Mesothelial cell of epicardium (in vitro differentiated cells): ENCODE measurements at places on chromosomes 12 and 14.

- DNase-seq = no peak
Measured at GRCh38 chr12:13942826-13943225, 38.6 kb downstream of the GRIN2B start.

DNA sequence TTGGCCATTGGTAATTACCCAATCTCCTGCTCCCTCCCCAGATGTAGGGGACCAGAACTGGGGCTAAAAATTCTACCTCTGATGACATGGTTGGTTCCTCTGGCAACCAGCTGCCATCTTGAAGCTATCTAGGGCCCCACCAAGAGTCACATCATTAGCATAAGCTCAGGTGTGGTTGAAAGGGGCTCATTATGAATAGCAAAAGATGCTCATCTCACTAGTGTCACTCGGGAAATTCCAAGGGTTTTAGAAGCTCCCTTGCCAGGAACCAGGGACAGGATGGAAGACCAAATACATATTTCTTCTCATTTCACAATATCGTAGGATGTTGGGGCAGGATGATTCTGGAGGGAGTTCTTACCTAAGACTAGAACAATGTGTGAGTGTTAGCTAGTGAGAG, 38.6 kb downstream of the EID3 start:
- no peak for DNase-seq

GRCh38 chr12:79655036-79655435, 35.7 kb downstream of the PAWR start:
- no peak for DNase-seq

DNA sequence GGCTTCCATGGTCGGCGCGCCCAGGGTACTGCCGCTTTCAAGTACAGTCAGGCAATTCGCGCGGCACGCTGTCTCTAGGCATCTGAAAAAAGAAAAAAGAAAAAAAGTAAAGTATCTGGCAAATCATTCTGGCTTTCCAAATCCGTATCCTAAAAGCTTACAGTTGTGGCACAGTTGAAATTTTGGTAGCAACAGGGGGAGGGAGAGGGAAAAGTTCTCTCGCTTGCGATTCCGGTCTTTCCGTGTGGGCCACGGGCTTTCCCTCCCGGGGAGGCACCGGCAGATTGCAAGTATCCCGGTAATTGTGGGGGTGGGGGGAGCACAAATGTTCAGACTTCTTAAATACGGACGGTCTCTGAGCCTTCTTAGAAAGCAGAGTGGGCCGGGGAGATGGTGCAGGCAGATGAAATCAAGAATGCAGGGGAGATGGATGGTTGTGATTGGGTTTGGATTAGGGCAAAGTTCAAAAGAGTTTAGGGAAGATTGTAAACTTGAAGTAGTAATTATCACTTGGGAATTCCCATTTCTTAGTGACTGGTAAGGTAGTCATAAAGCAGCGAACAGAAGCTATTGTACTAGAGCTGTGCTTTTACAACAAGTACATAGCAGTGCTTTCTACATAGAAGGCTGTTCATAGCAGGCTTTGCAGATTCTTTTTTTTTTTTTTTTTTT, 1.2 kb downstream of the SOCS2 start:
- no peak for DNase-seq

DNA sequence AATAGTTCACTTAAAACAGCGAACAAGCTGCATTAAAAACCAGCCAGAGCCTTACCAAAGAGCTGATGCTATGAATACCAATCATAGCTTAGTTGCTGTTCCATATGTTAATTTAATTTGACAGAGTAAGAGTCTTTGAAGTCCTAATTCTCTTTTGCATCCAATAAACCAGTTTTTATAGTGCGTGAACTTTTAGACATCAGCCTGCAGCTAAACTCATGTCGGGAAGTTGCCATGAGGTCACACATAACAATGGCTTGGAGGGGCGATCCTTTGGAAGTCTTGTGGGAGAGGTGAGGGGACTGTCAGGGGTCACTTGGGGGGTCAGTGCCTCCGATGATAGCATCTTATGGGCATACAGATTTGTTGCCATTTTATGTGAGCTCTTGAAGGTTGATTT, 81.7 kb downstream of the HMGA2 start:
- DNase-seq = no peak

GRCh38 chr12:99053616-99054362, 408.7 kb downstream of the APAF1 start:
- DNase-seq = no peak

GRCh38 chr12:4293966-4294505, 20.5 kb downstream of the CCND2 start:
- DNase-seq = no peak

DNA sequence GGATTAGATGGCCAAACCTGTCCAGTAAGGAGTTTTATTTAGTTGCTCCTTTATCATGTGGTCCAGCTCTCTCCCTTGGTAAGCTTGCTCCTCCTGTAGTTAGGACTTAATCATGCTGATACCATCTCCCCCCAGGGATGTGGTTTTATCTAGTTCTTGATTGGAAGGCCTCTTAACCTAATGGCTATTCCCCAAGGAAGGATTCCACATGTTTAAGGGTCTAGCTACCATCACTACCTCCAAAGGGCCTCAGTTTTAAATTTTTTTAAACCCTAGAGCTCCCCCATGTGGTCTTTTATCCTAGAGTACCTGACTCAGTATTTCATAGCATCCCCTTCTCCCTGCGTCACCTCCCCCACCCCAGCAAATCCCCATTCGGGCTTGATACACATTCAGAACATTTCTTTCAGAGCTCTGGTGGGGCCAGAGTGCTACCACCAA, 22.5 kb downstream of the MAP3K12 start:
- DNase-seq = no peak

GRCh38 chr12:128737292-128737966, 86.3 kb downstream of the SLC15A4 start:
- DNase-seq = no peak

- no peak for DNase-seq
Measured at GRCh38 chr12:93087840-93088610, 158.9 kb upstream of the EEA1 start.

GRCh38 chr12:119060847-119061796, 79.8 kb downstream of the SRRM4 start:
- peak; percentile 60 for DNase-seq

DNA sequence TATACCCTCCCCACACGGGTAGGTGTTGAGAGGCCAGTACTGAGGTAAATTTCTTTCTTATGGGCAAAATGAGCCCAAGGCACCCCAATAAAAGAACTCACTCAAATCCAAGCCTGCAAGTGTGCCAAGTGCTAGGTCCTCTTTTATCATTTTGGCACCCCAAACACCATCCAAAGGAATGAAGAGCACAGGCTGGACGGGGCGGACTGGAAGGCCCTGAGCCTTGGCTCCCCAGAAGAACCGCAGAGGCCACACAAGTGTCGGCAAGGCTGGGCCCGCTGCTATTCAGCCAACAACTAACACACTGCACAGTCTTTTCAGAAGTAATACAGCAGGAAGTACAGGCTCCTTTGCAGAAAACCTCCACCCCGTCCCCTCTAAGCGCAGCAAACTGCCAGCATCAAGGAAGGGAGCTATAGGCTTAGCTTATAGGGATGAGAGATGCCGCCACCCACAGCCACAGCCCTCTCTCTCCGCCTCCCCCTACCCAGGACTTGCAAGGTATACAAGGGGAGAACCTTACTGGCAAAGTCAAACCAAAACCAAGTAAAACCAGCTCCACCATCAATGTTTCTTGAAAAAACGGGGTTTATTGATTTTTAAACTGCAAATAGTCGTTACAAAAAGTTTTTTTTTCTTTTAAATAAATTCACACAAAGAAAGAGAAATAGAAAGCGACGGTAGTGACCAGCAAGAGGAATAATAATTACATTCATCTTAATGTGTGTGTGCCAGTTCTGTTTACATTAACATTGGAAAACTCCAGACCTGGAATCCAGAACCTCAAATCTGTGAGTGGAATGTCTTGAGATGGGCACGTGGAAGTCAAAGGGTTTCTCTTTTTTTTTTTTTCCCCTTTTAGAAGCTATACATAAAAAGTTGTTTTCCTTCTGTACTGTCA, 5.5 kb downstream of the ZFP36L1 start:
- DNase-seq = no peak

GRCh38 chr14:100078997-100079725, 13.9 kb downstream of the EVL start:
- no peak for DNase-seq

DNA sequence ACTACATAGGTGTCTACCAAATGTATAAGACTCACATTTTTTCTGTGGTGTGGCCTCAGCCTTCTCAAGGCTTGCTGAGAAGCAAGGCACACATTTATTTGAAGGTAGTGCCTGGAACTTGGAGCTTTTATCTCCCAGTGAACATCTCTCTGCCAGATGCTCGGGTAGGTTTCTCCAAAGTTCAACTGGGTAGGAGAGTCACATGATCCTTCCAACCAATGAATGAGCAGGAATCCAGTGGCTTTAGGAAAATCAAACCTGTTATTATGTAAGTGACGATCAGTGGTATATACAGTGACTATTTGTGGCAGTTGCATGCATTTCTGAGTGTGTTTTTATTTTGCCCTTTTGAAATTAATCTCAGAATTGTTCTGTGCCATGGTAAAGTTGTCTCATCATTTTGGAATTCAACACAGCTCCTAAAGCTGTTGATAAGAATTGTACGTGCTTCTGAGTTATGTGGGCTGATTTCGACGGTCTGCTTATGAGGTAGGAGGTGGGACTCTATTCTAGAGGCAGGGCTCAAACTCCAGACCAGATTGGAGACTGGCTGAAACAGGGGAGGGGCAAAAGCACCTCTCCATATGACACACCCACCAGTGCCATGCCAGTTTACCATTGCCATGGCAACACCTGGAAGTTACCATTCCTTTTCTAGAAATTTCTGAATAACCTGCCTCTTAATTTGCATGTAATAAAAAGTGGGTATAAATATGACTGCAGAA, 57.6 kb downstream of the EID3 start:
- DNase-seq = no peak
